ENCODE measurements at places on chromosomes 12 and 14. TPM values are rescaled to one million over a fixed set of nuclear protein-coding genes. Genes with fewer than 3 reads are reported as not detected.

Gene KRT77
- total RNA-seq, result not detected

Gene IL31
- total RNA-seq, result not detected

Gene DNAH10
- total RNA-seq, result 0.08 TPM

Gene BIN2
- total RNA-seq, result 1.5 TPM

Gene TAS2R30
- 0.67 TPM for total RNA-seq

Gene ACSS3
- 25.8 TPM for total RNA-seq

Gene FOXG1
- total RNA-seq, result not detected

Gene RAPGEF3
- total RNA-seq, result 30.6 TPM

Gene CEP290
- 5.0 TPM for total RNA-seq

Gene SERPINA12
- not detected for total RNA-seq

Gene C12orf54
- not detected for total RNA-seq

Gene MAPK1IP1L
- total RNA-seq, result 49.5 TPM

Gene KLRC2
- not detected for total RNA-seq

Gene IQSEC3
- total RNA-seq, result 1.5 TPM

Gene CISTR
- total RNA-seq, result 0.83 TPM

Gene RAD9B
- total RNA-seq, result 0.67 TPM

Gene OR4Q3
- total RNA-seq, result not detected

Gene RHOJ
- total RNA-seq, result 13.5 TPM

Gene TAS2R43
- total RNA-seq, result not detected

Gene IL26
- total RNA-seq, result not detected

Gene STYK1
- total RNA-seq, result not detected

Gene FAM186B
- total RNA-seq, result 0.46 TPM

Gene A2ML1
- total RNA-seq, result not detected

Gene PAPLN
- 2.5 TPM for total RNA-seq

Gene SYNE2
- 193 TPM for total RNA-seq
